ENCODE measurements at places on chromosomes 7 and 10.

DNA sequence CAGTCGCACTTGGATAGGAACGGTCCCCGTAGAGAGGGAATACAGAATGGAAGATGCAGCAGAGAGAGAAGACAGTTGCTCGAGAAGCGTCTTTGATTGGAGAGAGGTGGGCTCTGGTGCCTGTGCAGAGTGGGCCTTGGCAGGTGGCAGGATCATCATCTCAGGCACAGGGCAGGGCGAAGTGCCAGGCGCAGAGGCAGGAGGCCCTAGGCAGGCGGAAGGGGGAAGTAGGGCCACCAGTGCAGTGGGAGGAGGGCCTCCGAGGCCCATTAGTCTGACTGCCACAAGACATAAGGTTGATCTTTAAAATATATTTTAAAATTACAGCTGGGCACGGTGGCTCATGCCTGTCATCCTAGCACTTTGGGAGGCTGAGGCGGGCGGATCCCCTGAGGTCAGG is 10.1 kb downstream of the CARD11 start:
- DNase-seq = no peak

- DNase-seq = no peak
Measured at GRCh38 chr7:43577485-43577951, 5.4 kb upstream of the STK17A start.

DNA sequence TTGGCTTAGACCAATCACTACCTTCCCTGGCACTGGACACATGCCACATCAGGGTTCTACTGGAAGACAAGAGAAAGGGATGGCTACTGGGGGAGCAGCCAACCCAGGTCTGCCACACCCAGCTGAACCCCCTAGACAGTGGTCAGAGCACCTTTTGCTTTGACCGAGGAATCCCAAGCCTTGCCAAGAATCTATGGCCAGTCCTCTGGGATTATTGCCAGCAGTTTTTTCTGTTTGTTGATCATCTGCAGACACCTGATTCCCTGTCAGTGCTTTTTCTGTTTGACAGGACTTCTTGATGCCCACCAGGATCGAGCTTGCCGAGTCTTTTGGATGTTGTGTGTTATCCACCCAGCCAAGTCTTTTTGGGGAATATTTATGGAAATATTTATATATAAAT is 476.2 kb upstream of the GALNT17 start:
- no peak for DNase-seq

- DNase-seq = no peak
Measured at GRCh38 chr10:94343151-94343550, 19.6 kb downstream of the NOC3L start.

GRCh38 chr7:128352153-128352537 is 8.4 kb upstream of the RBM28 start:
- DNase-seq = no peak

DNA sequence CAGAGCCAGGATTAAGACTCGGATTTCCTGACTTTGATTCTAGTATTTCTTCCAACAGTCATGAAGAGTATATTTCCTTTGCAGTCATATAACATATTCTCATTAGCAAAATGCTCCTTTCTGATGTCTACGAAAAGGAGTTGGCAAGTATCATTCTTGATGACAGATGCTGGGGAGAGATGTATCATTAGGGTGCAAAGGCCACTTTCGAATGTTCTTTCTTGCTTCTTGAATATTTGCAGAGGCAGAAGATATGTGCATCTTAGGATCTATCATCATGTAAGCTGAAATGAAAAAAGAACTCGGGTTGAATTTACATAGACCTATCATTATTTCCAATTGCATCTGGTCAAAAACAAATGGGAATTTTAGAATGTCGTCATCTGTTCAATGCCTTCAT is 294.4 kb downstream of the BAMBI start:
- DNase-seq = no peak
